ENCODE measurements at places on chromosomes 2 and 18. TPM values are rescaled to one million over a fixed set of nuclear protein-coding genes. Genes with fewer than 3 reads are reported as not detected.

The OR6B2 gene
- total RNA-seq: not detected

The SERPINB11 gene
- total RNA-seq: not detected

The FHL2 gene
- total RNA-seq: 2.2 TPM

The SFTPB gene
- not detected for total RNA-seq

The CFC1 gene
- total RNA-seq: not detected

The REV1 gene
- total RNA-seq: 55.3 TPM

The CRYGD gene
- total RNA-seq: not detected

Measured in mononuclear cell (primary cell).